ENCODE measurements at places on chromosomes 16 and 17.

GRCh38 chr17:17467016-17467415 is 9.8 kb upstream of the MED9 start:
- no peak for DNase-seq

DNA sequence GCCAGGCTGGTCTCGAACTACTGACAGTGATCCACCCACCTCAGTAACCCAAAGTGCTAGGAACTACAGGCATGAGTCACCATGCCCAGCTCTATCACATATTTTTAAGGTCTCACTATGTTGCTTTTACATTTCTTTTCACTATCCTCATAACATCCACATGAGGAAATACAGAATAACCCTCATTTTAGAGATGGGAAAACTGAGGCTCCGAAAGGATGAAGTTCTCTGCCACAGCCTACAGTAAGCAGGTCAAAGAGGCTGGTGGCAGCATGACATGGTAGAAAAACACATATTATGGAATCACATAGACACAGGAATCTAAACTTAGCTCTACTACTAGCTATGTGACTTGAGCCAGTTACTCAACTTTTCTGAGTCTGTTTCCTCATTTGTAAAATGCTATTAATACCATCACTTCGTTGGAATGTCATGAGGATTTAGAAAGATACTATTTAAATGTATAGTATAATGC is 32.2 kb downstream of the APPBP2 start:
- DNase-seq, result no peak

GRCh38 chr17:7932949-7933348 is 943 bp downstream of the CNTROB start:
- DNase-seq, result no peak

- no peak for DNase-seq
Observed at GRCh38 chr17:36523113-36523512, 11.6 kb downstream of the MYO19 start.

DNA sequence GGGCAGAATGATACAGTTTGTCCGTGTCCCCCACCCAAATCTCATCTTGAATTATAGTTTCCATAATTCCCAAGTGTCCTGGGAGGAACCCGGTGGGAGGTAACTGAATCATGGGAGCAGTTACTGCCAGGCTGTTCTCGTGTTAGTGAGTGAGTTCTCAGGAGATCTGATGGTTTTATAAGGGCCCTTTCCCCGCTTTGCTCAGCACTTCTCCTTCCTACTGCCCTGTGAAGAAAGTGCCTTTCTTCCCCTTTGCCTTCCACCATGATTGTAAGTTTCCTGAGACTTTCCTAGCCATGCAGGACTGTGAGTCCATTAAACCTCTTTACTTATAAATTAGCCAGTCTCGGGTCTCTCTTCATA is 28.9 kb upstream of the SEC14L1 start:
- DNase-seq, result no peak

DNA sequence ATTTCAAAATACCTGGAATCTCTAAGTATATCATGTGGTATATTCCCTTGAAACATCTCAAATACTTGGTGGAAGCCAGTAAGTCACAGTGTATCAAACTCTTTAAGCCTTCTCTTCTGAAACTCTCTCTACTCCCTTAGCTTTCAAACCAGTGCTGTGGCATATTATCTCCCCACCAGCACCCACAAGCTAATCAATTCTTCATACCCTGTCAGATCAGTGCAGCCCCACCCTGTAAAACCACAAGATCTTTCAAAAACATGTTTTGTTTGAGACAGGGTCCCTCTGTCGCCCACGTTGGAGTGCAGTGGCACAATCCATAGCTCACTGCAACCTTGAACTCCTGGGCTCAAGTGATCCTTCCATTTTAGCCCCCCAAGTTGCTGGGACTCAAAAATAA is 91.6 kb upstream of the C17orf78 start:
- no peak for DNase-seq

GRCh38 chr16:20441191-20441590 is 10.1 kb upstream of the ACSM2A start:
- DNase-seq, result no peak

DNA sequence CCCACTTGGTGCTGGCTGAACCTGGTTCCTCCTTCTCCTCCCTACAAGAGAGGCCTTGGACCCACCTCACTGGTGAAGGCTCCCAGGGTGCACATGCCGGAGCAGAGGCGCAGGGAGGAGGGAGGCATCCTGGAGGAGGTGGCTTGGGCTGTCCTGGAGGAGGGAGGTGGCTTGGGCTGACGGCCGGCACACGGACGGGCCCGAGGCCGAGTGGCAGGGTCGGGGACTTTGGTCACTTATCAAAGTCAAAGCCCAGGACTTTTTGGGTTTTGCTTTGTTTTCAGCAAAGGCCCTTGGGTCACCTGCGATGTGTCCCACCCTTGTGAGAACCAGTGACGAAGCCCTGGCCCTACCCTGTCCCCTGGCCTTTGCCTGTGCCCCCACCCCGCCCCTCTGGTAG is 28.5 kb downstream of the ENDOV start:
- no peak for DNase-seq

GRCh38 chr16:78607465-78607864 is 508.0 kb downstream of the WWOX start:
- DNase-seq, result no peak

GRCh38 chr17:69856946-69857345 is 218.1 kb upstream of the KCNJ16 start:
- DNase-seq, result no peak

DNA sequence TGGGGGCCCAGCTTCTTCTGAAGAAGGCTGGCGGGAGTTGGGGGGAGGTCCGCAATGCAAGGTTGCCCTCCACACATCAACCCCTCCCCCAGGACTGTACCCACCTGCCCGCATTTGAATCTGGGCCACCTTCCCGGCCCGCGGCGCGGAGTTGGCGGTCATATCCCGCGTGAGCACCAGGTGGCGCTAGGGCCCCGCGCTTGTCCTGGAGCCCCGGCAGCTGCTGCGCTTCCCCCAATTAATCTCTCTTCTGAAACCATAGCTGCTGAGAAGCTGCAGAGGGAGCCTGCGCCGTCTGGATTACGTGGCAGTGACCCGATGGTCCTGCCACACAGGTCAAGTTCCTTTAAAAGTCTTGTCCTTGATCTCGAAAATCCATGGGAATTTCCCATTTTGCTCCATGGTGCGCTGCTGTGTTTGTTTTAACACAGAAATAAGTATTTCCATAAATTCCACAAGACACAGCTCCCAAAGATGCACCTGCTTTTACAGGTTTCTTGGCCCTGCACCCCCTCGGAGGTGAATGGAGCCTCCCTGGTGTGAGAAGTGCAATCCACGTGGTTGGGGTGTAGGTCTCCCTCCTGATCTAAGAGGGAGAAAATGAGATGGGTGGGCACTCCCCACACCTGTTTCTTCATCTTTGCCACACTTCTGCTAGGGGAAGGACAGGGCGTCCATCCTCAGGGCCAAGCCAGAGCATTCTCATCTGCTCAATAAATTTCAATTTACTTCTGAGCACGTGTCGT is 22.1 kb downstream of the COX4I1 start:
- DNase-seq, result no peak

- no peak for DNase-seq
Observed at GRCh38 chr17:79706931-79707850, 23.6 kb upstream of the ENPP7 start.

DNA sequence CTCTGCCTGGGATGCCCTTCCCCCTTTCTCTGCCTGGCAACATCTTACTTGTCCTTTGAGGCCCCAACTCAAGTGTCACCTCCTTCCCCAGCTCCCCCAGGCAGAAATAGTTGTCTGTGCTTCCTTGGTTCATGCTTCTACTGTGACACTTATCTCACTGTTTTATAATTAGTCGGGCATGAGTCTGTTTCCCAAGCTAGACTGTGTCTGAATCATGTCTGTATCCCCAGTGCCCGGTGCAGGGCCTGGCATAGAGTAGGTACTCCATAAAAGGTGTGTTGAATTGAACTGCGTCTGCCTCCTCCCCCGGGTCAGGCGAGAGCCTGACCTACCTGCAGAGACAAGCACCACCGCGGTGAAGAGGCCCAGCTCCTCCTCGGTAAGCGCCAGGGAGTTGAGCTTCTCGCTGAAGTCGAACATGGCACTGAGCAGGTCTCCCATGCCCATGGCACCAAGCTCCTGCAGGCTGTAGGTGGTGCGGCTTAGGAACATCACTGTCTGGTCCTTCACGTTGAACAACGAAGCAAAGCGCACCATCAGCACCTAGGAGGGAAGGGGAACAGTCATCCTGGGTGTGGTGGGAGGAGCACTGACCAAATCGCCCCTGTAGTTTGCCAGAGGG is 6.7 kb downstream of the NR1D1 start:
- no peak for DNase-seq

GRCh38 chr16:75394941-75395340 is 38.4 kb downstream of the CFDP1 start:
- DNase-seq, result no peak

- no peak for DNase-seq
Observed at GRCh38 chr16:66360624-66361324, 5.7 kb upstream of the CDH5 start.

- DNase-seq, result no peak
Observed at GRCh38 chr16:85885537-85885936, 13.4 kb upstream of the IRF8 start.

GRCh38 chr17:32275060-32276042 is 9.7 kb downstream of the RHBDL3 start:
- peak; percentile 51 for DNase-seq

GRCh38 chr17:6901086-6901485 is 69.6 kb upstream of the TEKT1 start:
- DNase-seq, result no peak

DNA sequence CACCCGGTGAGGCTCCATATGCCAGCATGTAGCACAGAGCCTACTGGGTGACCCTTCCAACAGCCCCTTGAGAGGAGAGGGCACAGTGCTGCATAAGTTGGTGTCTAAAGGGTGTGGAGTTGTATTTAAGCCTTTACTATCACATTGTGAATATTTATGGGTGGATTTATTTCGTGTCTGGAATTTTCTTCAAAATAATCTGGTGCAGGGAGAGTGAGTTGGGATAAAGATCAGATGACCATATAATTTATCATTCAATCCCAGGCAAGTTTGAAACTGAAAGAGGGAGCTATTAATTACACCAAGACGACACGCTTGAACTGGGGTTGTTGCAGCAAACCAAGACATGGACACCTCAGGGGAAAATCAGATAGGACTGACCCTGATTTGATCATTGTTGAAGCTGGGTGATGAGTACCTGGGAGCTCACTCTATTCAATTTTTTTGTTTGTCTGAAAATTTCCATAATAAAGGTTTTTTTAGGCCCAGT is 42.2 kb downstream of the LDHD start:
- DNase-seq, result no peak

- DNase-seq, result no peak
Observed at GRCh38 chr17:34386697-34387550, 23.9 kb upstream of the CCL1 start.

- DNase-seq, result no peak
Observed at GRCh38 chr17:28406473-28406814, 432 bp upstream of the SLC46A1 start.

DNA sequence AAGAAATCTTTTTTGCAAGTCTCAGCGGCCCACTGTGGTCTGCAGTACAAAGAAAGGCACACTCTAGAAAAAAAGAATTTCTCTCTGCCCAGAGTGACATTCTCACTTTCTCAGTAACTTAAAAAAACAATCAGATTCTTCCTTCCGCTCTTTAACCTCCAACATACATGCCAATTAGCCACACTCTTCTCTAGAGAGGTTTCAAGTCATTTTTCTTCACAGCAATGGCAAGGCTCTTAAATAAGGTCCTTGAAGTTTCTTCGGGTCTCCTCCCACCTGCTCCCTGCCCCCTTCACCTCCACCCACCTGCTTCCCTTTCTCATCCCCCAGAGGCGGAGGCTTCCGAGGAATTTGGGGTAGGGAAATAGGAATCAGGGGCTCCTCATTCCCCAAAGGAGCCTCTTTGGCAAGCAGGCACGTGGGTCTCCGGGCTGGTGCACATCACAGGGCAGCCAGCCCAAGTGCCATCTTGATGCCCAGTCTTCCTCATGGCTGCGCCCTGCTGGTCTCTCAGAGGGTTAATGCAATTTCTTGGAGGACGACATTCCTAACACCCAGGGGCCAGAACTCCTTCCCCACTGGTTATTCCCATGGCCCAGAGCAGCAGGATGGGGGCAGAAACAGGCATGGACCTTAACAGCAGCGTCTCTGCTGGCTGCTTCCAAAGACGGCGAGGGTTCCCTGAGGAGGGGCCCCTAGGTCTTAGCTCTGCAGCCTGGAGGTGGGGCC is 855 bp upstream of the MEOX1 start:
- DNase-seq, result no peak

- DNase-seq, result no peak
Observed at GRCh38 chr16:50500171-50500874, 47.9 kb upstream of the NKD1 start.

DNA sequence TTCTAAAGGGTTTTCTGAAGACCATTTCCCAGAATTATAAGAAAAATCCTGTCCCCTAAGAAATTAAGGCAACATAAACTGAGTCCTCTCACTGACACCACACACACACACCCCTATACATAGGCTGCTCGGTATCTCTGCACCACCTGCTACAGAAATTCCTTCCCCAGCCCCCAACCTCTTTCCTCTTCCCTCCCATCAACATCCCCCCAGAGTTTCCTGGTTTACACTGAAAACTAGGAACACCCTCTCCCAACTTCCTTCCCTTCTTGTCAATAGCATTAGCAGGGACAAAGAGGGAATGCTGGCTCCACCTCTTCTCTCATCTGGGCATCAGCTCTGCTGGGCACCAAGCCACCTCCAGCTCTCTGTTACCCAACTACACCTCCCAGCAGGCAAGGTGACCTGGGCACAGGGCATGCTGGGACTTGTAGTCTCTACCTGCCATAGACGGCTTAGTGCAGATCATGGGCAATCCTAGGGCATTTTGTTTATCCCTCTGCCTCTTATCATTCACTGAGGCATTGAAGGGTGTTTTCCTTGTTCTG is 15.7 kb downstream of the CAVIN1 start:
- DNase-seq, result no peak

DNA sequence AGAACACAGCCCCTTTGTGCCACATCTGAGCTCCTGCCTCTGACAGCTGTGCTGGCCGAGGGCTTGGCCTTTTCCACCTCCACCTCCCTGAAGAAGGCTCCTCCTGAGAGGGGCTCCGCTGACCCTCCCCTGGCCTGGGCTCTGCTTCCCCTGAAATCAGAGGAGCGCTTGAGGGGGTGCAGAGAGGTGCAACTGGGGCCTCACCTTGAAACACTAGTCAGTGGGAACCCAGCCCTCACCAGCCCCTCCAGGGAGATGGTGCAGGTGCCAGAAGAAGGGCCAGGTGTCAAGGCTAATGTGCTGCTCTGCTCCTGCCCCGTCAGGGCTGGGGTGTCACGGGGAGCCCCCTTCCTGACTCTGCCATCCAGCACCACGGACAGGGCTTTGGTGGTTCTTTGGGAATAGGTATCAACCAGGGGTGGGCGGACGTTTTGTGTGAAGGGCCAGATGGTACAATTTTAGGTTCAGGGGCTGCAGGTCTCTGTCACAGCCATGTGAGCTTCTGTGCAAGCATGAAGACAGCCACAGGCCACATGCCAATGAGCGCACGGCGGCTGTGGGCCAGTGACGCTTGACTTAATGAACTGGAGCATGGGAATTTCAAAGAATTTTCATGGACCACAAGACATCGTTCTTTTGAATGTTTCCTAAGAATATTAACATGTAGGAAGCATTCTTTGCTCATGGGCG is 2.1 kb upstream of the ZG16B start:
- DNase-seq, result no peak

GRCh38 chr16:2056681-2057407 is 9.1 kb downstream of the TSC2 start:
- DNase-seq, result no peak
